GM13977 (cell line): ENCODE measurements at places on chromosomes 2 and 18.
A peak's percentile ranks its signal among the peaks of the same experiment; 100 is the strongest.

DNA sequence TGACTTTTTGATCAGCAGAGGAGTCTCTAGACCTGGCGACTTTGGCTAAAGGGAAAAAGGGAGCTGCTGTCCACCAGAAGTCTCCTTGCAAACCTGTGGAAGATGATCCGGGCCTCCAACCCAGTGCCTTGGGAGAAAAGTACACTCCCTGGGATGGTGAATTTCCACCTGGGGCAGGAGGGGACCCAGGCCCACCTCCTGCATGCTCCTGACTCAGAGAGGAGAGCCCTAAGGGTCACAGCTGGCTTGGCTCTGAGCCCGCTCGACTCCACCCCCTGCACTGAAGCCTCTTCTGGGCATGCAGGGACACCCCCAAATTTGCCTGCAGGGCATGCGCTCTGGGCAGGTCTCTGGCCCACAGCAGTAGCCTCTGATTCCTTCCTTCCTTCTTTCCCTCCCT, 66.5 kb downstream of the PDCL3 start:
- no peak for DNase-seq

DNA sequence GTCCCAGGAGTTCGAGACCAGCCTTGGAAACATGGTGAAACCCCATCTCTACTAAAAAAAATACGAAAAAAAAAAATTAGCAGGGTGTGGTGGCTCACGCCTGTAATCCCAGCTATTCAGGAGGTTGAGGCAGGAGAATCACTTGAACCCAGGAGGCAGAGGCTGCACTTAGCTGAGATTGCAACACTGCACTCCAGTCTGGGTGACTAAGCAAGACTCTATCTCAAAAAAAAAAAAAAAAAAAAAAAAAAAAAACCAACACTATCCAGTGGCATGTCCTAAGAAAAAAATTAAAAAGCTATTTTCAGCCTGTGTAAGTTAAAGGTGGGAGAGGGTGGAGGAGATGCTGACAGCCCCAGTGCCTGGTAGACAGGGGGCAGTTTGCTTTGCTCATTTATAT, 32.2 kb upstream of the REL start:
- no peak for DNase-seq

DNA sequence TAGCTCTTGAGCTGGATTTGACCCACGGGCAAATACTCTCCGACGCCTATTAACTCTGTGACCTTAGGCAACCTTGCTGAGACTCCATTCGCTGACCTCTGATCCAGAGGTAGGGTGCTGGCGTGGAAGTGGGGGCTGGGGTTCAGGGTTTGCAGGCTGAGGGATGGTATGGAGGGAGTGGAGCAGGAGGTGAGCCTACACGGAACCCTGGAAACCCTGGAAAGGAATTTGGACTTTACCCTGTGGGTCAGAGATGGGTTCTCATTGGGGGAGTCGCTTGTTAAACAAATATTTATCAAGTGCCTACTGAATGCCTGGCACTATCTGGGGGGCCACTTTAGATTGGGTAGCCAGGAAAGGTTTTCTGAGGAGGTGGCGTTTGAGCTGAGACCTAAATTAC, 58.2 kb upstream of the FZD7 start:
- no peak for DNase-seq

DNA sequence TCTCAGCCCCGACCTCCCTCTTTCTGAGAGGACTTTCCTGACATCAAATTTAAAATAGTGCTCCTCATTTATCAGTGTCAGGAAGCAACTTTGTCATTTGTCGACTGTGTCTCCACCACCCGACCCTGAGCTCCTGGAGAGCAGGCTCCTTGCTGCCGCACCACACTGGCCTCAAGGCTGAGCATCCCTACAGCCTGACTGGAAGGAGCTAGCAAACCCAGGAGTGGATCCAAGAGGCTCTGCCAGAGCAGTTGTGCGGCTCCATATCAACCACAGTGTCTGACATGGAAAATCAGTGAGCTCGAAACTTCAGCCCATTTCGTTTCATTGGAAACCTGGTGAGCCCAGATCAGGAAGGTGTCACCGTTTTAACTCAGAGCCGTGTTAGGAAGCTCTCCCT, 125.2 kb downstream of the PTGR3 start:
- no peak for DNase-seq

- DNase-seq, result no peak
These were observed 121.2 kb downstream of the OSBPL6 start for GRCh38 chr2:178315488-178315948.

DNA sequence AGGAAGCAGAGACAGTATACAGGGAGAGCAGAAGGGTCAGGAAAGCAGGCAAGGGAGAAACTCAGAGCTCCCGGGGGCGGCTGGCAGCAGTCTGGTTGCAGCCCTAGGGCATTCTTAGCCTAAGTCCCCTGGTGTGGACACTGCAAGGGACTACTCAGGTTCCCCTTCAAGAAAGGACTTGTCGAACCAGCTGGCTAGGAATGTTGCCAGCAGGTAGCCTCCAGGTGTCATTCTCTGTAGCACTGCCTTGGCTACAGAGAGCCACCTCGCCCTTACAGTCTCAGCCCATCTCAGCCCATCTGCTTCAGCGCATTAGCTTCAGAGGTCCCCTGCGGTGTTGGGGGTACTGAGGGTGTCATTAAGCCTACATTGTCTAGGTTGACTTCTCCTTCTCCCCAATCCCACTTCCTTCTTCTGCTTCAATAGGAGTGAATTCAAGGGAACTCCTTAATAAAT, 11.3 kb upstream of the TMSB10 start:
- no peak for DNase-seq

DNA sequence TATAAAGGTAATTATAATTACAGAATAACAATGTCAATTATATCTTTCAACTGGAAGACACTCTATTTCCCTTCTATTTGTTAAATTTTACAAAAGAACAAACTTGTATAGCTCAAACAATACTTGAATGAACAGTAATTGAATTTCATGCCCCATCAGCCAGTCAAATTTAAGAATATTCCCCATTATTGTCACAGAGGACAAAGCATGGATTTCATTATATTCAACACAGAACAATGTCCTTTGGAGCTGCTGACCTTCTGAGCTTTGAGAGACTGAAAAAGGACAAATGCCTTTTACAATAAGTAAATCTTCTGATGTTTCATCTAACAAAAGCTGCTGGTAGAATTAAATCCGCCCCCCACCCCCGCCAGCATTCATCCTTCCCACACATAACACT, 187.5 kb upstream of the MC4R start:
- no peak for DNase-seq

GRCh38 chr2:240960309-240960970, 38.0 kb upstream of the SNED1 start:
- no peak for DNase-seq

DNA sequence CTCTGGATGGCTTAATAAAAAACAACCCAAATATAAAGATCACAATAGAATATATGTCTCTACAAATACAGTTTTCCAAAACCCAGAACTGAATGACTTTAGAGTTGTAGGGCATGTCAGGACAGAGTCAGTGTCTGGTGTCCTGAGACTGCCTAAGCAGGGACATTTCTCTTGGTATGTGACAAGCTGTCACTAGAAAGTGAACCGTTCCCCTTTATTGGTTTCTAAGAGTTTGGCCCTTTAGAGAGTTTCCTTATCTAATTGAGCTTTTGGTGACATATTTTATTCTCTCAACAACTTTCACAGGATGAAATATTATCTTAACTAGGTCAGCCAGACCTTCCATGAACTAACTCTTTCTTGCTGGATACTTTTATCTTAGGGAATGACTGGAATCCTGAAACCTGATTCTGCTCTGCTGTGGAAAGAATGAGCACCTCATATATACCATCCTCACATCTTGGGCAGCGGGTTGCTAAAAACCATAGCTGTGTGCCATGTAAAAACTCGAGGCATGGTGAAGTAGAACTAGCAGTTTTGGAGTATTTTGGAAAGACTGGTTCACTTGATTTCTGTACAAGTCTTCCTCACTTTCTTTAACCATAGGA, 54.8 kb downstream of the CAVIN2 start:
- DNase-seq, result no peak

- no peak for DNase-seq
These were observed 109.4 kb downstream of the GYPC start for GRCh38 chr2:126765395-126765794.

- no peak for DNase-seq
These were observed 12.8 kb downstream of the RNF138 start for GRCh38 chr18:32104516-32104915.

GRCh38 chr2:96320728-96321622, 4.1 kb upstream of the ITPRIPL1 start:
- DNase-seq, result peak; percentile 53

DNA sequence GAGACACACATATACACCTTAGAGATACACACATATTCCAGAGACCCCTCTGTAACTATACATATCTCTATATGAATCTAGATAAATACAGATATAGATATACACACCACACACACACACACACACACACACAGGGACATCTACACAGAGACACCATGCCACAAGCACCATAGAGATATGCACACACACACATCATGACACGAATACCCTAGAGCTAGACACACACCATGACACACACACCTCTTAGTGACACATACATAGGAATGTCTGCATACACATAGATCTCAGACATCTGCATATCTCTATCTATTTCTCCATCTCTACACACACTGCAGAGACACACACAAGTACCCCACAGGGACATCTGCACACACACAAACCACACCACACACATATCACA, 270.0 kb downstream of the CYRIA start:
- DNase-seq, result no peak

- DNase-seq, result no peak
These were observed 82.5 kb upstream of the GAREM1 start for GRCh38 chr18:32553174-32553573.

DNA sequence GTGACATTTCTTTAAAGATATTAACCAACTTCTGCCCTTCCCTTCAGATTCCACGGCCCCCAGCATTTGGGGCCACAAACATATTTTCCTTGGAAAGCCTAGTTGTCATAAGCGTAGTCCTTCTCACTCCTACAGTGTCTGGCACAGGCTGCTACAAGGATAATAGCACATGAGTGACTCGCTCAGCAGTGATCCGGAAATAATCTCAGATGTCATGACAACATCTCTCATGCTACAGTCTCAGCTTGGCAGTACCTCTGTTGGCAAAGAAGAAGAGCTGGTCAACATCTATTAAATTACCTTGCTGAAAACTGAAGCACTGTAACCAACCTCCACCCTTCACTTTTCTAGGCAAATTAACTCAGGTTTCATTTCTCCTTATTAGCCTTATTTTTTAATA, 351.7 kb downstream of the RAD51AP2 start:
- no peak for DNase-seq

DNA sequence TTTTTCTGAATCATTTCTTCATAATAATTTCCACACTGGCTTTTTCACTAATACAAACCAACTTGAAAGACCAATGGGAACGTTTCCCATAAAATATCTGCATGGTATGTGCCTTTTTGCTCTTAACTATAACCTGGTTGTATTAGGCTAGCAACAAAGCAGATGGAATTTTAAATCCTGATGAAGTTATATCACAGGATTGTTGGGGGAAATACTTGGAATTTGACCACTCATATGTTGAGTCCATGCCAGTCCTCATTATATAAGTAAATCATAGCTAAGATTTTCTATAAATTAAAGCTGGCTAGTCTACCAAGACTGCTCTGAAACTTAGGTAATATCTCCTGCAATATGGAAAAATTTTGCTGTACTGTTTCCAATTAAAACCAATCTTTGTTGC, 99.5 kb downstream of the TANC1 start:
- DNase-seq, result no peak

GRCh38 chr2:51997571-51997970, 965.6 kb upstream of the NRXN1 start:
- DNase-seq, result no peak
